ENCODE measurements at places on chromosomes 3 and 15.

GRCh38 chr3:56086355-56086754 is 381.9 kb downstream of the ERC2 start:
- no peaks in the 10 kb centered on the region for H3K4me1 ChIP-seq
- H3K27me3 ChIP-seq = no peaks in the 10 kb centered on the region
- DNase-seq = no peak
- no peak overlapping the region for H3K27ac ChIP-seq
- H3K36me3 ChIP-seq = no peaks in the 10 kb centered on the region
- H3K4me3 ChIP-seq = no peak overlapping the region

- H3K4me3 ChIP-seq = no peak overlapping the region
- no peak overlapping the region for H3K27ac ChIP-seq
- no peak for DNase-seq
- no peaks in the 10 kb centered on the region for H3K36me3 ChIP-seq
- H3K4me1 ChIP-seq = no peaks in the 10 kb centered on the region
- H3K27me3 ChIP-seq = no peaks in the 10 kb centered on the region
Observed at GRCh38 chr15:39801641-39802309, 19.1 kb upstream of the FSIP1 start.

DNA sequence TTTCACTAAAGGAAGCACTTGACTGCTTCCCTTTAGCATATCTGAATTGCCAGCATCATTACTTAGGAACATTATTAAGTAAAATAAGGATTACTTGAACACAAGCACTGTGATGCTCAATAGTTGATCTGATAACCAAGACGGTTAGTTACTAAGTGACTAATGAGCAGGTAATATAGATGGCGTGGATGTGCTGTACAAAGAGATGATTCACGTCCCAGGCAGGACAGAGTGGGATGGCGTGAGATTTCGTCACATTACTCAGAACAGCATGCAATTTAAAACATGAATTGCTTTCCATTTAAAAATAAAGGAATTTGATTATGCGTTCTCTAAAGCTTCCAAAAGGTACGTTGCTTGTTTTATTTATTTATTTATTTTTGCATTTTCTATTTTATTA is 240.0 kb upstream of the ARHGEF26 start:
- H3K27me3 ChIP-seq = no peaks in the 10 kb centered on the region
- no peak for DNase-seq
- no peaks in the 10 kb centered on the region for H3K36me3 ChIP-seq
- H3K4me3 ChIP-seq = no peak overlapping the region

DNA sequence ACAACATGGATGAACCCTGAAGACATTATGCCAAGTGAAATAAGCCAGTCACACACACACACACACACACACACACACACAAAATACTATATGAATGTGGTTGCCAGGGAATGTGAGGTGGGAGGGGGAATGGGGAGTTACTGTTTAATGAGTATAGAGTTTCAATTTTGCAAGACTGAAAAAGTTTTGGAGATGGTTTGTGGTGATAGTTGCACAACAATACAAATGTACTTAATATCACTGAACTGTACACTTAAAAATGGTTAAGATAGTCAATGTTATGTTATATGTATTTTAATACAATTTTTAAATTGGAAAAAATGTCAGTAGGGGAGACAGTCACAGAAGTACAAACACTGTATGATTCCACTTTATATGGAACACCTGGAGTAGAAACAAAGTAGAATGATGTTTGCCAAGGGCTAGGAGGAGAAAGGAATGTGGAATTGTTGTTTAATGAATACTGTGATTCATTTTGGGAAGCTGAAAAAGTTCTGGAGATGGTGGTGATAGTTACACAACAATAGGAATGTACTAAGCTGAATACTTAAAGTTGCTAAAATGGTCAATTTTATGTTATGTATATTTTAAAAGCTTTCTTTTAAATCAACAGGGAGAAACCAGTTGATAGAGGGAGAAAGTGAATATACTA is 76.6 kb downstream of the RPL39L start:
- H3K4me1 ChIP-seq = no peaks in the 10 kb centered on the region
- no peak for DNase-seq
- no peaks in the 10 kb centered on the region for H3K36me3 ChIP-seq
